ENCODE measurements at places on chromosomes 3 and 15.

GRCh38 chr3:191192941-191193340 is 6.1 kb upstream of the OSTN start:
- no peak for DNase-seq

GRCh38 chr3:177887475-177887874 is 648.8 kb upstream of the KCNMB2 start:
- no peak for DNase-seq

DNA sequence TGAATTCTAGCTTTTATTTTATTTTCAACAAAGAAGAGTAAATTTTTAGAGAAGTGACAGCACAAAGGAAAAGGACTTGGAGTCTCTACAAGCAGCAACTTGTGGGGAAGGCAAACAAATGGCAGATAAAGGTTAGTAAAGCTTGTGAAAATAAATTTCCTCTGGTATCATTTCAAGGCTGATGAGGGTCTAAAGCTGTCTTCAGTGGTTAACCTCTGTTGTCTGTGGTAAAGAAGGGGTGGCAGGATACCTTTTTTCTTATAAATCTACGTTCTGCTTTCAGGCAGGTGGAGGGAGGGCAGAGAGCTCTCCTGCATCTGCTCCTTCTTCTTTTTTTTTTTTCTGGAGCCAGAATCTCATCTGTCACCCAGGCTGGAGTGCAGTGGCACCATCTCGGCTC is 50.5 kb downstream of the NMD3 start:
- no peak for DNase-seq

- no peak for DNase-seq
These were observed 577.7 kb downstream of the FOXP1 start for GRCh38 chr3:71005702-71006321.

DNA sequence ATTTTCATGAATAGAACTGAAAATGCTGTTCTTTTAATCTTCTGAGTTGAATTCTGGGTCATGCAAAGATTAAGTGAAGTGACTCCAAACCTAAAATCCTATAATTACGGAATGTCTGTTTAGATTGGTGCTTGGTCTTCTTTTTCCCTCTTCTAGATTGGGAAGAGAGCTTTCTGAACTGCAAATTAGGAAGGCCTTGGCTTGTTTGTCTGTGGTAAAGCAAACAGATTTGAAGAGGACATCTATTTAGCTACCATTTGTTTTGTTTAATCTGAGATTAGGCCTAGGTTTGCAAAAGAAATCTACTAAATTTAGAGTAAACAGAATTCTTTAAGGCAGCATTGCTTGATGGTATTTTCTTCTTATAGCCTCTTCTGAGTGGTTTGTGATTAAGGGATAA is 23.5 kb downstream of the PAQR9 start:
- no peak for DNase-seq

DNA sequence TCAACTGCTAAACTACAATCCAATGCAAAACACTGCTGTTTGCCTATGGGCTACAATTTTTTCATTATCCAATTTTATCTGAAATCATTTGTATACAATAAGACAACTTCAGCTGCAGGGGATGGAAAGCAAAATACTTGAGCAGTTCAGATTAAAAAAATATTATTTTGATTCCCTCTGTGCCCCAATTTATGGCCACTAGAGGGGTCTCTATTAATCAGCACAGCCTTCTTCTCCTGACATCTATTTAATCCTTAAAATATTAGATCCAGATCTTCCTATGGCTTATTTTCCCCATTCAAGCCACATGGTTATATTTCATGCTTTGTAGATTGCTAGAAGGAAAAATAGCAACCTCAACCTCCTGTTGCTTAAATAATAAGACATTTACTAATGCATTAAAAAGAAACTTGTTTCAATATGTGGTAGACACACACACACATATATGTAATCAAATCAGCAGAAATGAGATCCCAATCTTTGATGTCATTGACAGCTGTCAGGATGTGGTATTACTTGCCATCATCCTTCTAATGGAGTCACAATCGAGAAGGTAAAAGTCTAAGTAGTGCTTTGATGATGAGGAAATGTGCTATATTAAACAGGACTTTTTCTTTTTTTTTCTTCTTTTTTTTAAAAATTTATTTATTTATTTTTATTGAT is 104.2 kb downstream of the P2RY1 start:
- no peak for DNase-seq

- peak; percentile 49 for DNase-seq
These were observed 2.3 kb downstream of the SUCNR1 start for GRCh38 chr3:151875759-151876158.

DNA sequence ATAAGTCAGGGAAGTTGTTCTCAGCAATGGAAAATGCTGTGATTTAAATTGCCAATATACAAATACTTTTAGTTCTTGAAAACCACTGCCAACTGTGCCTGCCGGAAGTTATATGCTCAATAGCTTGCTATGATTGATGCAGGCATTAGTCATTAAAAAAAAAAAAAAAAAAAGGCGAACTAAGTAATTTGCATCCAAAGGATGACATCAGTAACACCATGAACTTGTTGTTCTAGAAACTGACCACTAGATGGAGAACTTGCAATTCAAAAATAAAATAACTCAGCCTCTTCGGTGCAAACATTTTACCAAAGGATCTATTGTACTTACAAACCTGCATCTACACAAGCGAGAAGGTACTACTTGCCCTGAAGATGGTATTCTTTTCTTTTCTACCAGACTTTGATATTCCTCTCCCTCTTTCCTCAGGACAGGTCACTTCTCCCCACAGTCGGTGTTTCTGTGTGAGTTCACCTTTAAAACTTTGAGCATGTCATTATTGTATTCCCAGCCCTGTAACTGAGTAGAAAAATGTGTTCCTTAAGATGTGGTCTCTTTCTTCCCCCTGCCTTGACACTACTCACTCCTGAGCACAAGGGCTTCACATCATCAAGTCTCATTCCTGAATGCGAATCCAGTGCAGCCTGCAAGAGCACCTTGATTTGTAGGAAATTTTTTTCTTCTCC is 115.0 kb upstream of the VEPH1 start:
- DNase-seq: peak; percentile 72

DNA sequence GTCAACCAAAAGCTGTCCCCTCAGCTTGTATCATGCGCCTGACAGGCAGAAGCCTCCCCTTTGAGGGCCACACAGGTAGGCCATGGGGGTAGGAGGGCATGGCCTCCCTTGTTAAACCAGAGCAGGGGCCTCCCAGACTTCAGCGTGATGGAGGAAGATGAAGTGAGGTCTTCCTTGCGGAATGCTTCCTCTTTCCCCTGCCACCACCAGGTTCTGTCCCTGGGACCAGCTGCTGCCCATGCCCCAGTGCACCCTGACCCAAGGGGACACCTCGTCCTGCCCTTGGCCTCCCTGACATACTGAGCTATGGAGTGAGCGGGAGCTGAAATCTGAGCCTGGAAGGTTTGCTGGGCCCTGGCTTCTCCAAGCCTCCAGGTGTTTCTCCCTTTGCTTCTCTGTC is 26.7 kb downstream of the SSUH2 start:
- DNase-seq: no peak

GRCh38 chr3:45100981-45101407 is 45.2 kb downstream of the CDCP1 start:
- peak; percentile 95 for DNase-seq

DNA sequence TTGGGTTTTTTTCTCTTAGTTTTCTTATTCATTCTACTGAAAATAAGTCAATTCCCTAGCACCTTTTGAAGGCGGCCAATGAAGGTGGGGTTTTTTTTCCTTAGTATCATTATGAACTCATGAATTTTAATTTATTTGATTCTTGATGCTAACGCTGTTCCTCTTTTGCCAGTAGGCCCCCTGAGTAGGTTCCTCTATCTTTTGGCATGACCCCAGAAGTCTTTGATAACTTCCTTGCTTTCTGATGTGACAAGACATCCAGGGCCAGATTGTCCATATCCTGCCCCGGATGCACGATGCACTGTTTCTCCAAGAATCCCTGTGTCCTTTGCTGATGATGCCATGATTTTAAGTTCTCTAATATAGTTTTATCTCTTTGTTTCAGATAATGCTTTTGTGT is 20.6 kb downstream of the LRRK1 start:
- no peak for DNase-seq

DNA sequence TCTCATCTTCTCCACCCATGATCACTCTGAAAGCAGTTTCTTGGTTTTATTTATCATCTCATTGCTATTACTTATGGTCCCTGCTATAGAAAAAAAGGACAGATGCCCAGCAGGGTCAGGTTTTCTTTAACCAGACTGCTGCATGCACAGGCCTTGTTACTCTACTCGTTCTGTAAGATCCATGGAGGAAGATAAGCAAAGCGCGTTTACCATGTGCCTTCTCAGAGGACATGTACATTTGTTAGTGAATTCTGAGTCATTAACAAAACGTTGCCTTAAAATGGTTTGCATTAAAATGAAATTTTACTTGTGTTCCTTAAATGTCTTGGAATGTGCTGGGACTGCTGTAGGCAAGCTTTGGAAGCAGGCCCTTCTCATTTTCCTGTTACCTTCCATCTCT is 657.3 kb upstream of the KCNMB2 start:
- no peak for DNase-seq

DNA sequence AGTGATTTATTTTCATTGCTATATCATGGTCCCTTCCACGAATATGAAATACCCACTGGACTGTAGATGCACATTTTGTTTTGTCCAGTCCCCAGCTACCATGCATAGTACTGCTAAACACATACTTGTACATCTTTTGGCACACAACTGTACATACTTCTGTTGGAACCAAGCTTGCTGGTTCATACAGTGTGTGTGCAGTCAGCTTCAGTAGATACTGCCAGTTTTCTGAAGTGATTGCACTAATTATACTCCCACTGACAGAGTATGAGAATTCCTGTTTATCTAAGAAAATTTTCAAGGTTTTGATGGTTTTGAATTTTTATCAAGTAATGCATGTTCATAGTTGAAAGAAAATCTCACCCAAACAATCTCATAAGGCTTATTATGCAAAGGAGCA is 100.7 kb upstream of the LMCD1 start:
- DNase-seq: no peak

- no peak for DNase-seq
These were observed 305.5 kb downstream of the GRM7 start for GRCh38 chr3:7166460-7166859.

GRCh38 chr3:45583021-45583851 is 11.3 kb upstream of the LIMD1 start:
- DNase-seq: no peak

DNA sequence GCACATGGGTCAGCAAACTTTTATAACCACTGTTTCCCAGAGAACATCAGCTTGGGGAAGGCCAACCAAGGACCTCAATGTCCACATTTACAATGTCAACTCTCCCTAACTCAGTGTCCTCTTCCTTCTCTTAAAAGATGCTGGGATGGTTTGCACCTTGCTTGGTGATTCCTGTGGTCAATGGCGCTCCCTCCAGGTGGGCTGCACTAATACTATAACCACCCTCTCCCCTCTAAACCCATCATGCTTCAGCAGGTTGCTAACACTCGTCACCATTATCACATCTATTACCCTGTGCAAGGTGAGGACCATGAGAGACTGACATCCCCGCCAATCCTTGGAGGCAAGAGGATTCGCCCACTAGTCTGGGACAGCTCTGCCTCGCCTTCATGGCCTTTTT is 65.2 kb downstream of the FRMD5 start:
- DNase-seq: no peak

DNA sequence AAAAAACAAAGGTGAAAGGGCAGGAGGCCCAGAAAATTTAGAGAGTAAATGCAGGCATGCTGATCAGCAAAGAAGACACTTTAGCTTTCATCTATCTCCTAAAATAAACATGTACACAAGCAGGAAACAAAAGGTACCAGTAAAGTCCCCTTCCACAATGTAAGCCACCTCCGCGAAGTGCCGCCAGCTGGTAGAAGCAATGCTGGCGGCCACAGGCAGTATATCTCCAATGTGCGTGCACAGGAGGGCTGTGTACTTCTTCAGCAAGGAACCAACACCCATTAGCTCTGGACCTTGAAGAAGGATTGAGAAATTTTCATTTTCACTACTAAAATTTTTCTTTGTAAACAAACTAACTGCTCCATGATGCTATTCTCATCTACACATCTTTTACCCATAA is 75.4 kb downstream of the HERC2 start:
- DNase-seq: no peak

DNA sequence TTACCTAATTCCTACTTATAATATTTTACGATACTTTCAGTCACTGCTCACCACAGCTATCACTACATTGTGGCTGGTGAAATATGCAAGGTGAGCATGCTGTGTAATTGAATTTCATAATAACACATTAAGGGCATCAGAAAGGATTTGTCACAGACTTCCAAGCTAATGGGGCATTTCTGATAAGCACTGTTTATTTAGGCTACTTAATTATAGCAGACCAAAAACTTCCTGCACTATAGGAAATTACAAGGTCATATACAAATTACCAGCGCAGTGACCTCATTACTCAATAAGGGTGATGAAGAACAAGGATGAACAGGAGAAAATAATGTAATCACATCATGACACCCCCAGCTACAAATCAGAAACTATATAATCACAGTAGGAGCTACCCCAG is 88.6 kb upstream of the FAM3D start:
- DNase-seq: no peak

DNA sequence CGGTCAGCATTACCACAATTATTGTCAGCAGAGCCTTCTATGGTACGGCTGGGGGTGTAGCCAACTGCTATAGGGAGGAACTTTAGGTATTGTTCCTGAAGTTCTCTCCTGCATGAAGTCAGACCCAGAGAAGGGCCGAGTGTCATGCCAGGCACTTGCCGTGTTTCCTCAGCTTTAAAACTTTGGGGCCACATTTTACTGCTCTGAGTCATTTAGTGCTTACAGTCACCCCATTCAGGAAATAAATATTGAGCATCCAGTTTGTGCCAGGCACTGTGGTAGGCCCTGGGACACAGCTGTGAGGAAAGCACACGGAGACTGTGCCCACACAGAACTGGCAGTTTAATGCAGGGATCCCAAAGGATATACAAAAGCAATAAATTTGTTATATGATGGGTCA is 54.5 kb upstream of the APEH start:
- no peak for DNase-seq

- DNase-seq: no peak
These were observed 365.2 kb upstream of the AGTR1 start for GRCh38 chr3:148332509-148332908.

DNA sequence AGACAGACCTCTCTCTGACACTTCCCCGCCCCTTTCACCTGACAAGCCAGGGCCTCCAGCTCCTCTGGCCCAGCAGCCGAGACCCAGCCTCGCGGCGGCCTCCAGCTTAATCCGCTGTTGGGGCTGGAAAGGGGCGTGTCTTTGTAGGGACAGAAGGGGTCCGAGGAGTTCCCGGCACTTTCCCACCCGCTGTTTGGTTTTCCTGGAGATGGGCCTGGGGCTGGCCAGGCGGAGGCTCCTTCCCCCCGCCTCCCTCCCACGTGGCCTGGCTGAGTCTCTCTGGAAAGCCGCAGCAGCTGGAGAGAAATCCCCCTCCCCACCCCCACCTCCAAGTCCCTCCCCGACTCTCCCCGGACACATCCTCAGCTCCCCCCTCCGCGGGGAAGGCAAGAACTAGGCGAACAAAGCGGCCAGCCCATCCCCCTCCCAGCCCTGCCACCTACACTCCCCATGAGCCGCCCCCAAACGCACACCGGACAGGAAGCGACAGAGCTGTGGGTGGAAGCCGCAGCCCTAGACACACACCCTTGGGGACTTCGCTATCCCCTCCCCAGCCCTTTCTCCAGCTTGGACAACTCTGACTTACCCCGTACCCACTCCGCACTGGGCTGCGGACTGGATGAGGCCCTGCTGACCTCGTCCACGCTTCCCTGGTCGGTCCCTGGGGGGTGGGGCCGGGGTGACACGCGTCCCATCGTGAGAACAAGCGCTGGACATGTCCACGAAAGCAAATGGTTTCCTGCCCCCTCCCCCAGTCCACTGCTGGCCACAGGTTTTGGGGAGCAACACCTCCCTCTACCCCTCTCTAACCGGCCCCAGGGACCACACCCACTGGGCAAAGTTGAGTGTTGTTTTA is 1.2 kb downstream of the IGDCC4 start:
- peak; percentile 87 for DNase-seq
